ENCODE measurements at places on chromosomes 1 and 21.

GRCh38 chr1:246302251-246302625, 204.8 kb downstream of the SMYD3 start:
- H3K4me1 ChIP-seq = no peaks in the 10 kb centered on the region
- no peaks in the 10 kb centered on the region for H3K27me3 ChIP-seq
- H3K4me3 ChIP-seq = no peak overlapping the region
- DNase-seq = no peak
- H3K36me3 ChIP-seq = no peaks in the 10 kb centered on the region

- peaks cover 19% of the 10 kb centered on the region for H3K4me1 ChIP-seq
- no peaks in the 10 kb centered on the region for H3K27me3 ChIP-seq
- H3K36me3 ChIP-seq = no peaks in the 10 kb centered on the region
- no peak overlapping the region for H3K4me3 ChIP-seq
These were observed 61.5 kb downstream of the MAB21L3 start for GRCh38 chr1:116172666-116173065.

- H3K27ac ChIP-seq = no peak overlapping the region
- DNase-seq = no peak
- H3K36me3 ChIP-seq = peaks cover 53% of the 10 kb centered on the region
These were observed 24.0 kb downstream of the TMEM53 start for GRCh38 chr1:44650159-44650831.

- no peaks in the 10 kb centered on the region for H3K4me1 ChIP-seq
- H3K27me3 ChIP-seq = no peaks in the 10 kb centered on the region
- no peak overlapping the region for H3K4me3 ChIP-seq
- no peak for DNase-seq
These were observed 98.5 kb downstream of the TRIM11 start for GRCh38 chr1:228308085-228308601.

- peak; percentile 47 for DNase-seq
- no peaks in the 10 kb centered on the region for H3K36me3 ChIP-seq
- peaks cover 18% of the 10 kb centered on the region for H3K4me1 ChIP-seq
These were observed 7.4 kb downstream of the LHX9 start for GRCh38 chr1:197924516-197925123.

GRCh38 chr1:217534566-217534965, 96.3 kb downstream of the GPATCH2 start:
- no peak overlapping the region for H3K4me3 ChIP-seq
- no peaks in the 10 kb centered on the region for H3K27me3 ChIP-seq
- H3K27ac ChIP-seq = no peak overlapping the region

DNA sequence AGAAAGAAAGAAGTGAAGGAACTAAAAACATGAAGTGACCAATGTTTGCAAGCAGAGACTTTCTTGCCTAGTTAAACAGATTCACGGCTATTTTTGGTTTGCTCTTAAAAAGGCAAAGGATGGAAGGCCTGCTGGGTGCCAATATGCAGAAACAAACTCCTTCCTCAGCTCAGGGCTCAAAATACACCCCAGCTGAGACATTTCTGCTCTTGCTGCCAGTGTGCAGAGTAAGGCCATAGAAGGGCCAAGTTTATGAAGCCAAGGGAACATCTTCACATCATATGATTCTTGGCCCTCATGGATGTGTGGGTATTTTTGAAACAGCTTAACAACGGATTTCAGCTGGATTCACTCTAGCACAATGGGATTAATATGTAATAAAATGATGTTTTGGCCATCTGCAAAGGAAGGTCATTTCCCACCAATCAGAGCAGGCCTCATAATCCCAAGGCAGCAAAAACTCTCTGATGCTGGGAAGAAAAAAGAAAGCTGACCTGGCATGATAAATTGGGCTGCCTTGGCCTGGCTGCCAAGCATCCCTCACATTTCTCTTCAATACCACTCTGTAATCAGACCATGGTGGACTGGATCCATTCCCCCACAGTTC, 70.7 kb downstream of the CAPZB start:
- no peaks in the 10 kb centered on the region for H3K27me3 ChIP-seq
- no peak overlapping the region for H3K27ac ChIP-seq
- peaks cover 46% of the 10 kb centered on the region for H3K36me3 ChIP-seq
- no peak overlapping the region for H3K4me3 ChIP-seq
